Activated naive CD8-positive, alpha-beta T cell treated with anti-CD3 and anti-CD28 coated beads, Interleukin-2, amount 10 ng/mL, durations not matched to agents 7 days and 5 days (primary cell): ENCODE measurements at places on chromosomes 5 and 9. TPM values are rescaled to one million over a fixed set of nuclear protein-coding genes. Genes with fewer than 3 reads are reported as not detected.
A peak's percentile ranks its signal among the peaks of the same experiment; 100 is the strongest.

GRCh38 chr5:107118184-107119019 is 552.3 kb downstream of the EFNA5 start:
- H3K4me1 ChIP-seq, result no peaks in the 10 kb centered on the region
- DNase-seq, result no peak
- no peak overlapping the region for H3K4me3 ChIP-seq
- no peak overlapping the region for H3K27ac ChIP-seq

- peaks cover 1% of the 10 kb centered on the region for H3K4me1 ChIP-seq
- H3K27me3 ChIP-seq, result peaks cover 6% of the 10 kb centered on the region
- no peak overlapping the region for H3K27ac ChIP-seq
- DNase-seq, result no peak
- H3K36me3 ChIP-seq, result peaks cover 4% of the 10 kb centered on the region
- no peak overlapping the region for H3K4me3 ChIP-seq
Observed at GRCh38 chr5:82793808-82794419, 283.3 kb downstream of the TMEM167A start.

- peaks cover 19% of the 10 kb centered on the region for H3K27me3 ChIP-seq
- H3K4me1 ChIP-seq, result peaks cover 13% of the 10 kb centered on the region
- DNase-seq, result no peak
- no peak overlapping the region for H3K27ac ChIP-seq
- no peaks in the 10 kb centered on the region for H3K36me3 ChIP-seq
- no peak overlapping the region for H3K4me3 ChIP-seq
Observed at GRCh38 chr9:114516913-114517312, 11.6 kb upstream of the WHRN start.

- H3K27me3 ChIP-seq, result no peaks in the 10 kb centered on the region
- H3K27ac ChIP-seq, result no peak overlapping the region
- H3K4me1 ChIP-seq, result no peaks in the 10 kb centered on the region
- no peak overlapping the region for H3K4me3 ChIP-seq
- no peaks in the 10 kb centered on the region for H3K36me3 ChIP-seq
Observed at GRCh38 chr5:113114559-113114958, 138.0 kb downstream of the DCP2 start.

DNA sequence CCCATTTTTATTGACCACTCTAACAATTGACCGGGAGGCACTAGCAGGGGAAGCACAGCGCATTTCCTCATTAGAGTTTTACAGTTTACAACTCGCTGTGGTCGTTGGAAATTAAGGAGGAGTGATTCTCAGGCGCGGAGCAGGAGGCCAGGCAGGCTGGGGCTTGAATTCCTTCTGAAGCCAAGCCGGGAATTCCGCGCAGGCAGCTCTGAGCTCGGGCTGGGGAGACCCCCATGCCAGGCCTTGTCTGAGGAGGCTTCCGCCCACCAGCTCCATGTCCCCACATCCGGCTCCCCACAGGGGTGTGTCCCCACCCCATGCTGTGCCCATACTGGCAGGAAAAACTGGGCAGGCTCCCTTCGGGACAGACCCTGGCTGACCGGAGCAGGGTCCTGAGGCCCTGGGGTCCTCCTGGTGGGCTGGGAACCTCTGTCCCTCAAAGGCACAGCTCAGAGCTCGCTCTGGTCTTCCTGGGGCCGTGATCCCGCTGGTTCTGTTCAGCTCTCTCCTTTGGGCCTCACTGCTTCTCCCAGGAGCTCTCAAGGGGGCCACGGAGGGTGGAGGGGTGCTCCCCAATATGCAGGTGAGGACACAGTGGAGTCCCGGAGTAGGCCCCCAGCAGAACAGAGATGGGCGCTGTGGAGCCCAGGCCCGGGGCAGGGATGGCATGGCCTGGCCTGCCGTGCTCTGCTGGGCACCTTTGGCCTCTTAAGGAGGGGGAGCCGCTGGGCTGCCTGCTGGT is 1.3 kb upstream of the NRARP start:
- H3K27ac ChIP-seq, result peak overlapping the region; percentile 67
- peaks cover 25% of the 10 kb centered on the region for H3K27me3 ChIP-seq
- H3K4me1 ChIP-seq, result peaks cover 8% of the 10 kb centered on the region
- DNase-seq, result peak; percentile 49
- H3K36me3 ChIP-seq, result no peaks in the 10 kb centered on the region
- no peak overlapping the region for H3K4me3 ChIP-seq

- no peak overlapping the region for H3K27ac ChIP-seq
- DNase-seq, result no peak
- no peaks in the 10 kb centered on the region for H3K4me1 ChIP-seq
Observed at GRCh38 chr9:82443312-82443711, 454.7 kb downstream of the SPATA31D1 start.

DNA sequence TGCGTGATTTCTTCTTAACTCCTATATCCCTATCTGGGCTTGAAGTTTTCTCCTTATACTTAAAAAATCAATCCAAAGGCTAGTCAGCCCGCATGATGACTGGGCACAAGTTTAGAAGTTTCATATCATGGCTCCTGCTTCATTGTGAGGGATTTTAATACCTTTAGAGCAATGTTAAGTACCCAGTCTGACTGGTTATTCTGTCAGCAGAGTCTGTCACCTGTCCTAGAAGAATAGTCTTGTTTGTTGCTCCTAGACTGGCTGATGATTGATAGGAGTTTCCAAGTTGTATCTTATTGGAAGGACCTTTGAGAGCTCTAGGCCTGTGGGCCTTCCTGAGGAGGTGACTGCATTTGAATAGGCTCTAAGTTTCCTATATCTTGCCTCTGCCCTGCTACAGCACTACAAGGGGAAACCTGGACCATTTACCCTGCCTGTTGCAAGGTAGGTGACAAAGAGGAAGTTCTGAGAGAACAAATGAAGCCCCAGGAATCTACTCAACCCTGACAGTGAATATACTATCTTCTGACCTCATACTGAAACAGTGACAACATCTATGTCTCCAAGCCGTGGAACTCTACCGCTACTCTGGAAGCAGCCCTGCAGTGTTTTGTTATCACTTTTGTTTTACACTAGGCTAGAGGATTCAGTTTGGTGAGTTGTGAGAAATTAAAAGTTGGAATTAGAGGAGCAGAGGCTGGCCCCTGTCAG is 66.5 kb downstream of the F2RL2 start:
- no peak overlapping the region for H3K4me3 ChIP-seq
- peaks cover 18% of the 10 kb centered on the region for H3K36me3 ChIP-seq
- DNase-seq, result no peak
- no peaks in the 10 kb centered on the region for H3K27me3 ChIP-seq
- H3K4me1 ChIP-seq, result peaks cover 9% of the 10 kb centered on the region
- no peak overlapping the region for H3K27ac ChIP-seq

DNA sequence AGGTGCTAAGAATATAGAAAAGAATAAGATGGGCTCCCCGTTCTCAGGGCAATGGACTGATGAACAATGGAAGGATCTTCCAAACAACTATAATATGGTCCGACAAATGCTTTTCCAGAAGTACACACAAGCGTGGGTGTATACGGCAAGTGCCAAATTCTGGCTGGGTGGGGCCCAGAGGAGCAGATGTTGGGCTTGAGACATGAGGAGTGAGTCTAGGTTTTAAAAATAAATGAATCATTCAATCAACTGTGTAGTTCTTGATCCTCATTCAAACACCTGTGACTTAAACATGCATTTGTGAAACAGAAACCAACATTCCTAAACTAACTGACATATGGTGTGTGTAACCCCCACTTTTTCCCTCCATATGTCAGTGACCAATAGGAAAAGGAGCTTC is 47.9 kb downstream of the MFAP3 start:
- no peak overlapping the region for H3K4me3 ChIP-seq
- peaks cover 7% of the 10 kb centered on the region for H3K4me1 ChIP-seq
- H3K36me3 ChIP-seq, result peaks cover 1% of the 10 kb centered on the region
- no peak for DNase-seq

DNA sequence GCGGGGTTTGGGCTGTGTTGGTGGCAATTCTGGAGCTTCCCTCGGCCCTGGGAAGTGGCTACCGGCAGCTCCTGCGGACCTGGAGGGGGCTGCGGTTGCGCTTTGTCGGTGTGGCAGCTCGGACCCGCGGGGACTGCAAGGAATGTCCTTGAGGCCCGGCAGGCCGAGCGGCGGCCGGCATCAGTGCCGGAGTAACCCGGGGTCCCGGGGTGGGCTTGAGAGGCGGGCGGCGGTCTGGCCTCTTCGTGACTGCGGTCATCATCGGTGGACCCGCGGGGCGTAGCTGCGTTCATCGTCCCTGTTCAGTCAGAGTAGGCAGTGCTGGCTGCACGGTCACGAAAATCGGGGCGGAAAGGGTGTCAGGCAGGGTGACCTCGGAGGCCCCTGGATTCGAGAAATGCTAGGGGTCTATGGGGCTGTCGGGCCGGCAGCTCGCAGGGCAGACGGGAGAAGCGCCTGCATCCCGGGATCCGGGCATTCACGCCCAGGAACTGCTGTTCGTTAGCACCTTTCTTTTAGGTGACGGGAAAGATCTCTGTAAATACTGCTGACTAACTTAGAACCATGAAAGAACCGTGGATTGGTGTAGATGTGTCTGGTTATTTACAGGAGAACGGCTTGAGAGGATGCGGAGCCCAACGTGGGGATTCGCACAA is 474 bp downstream of the HMGCR start:
- no peak overlapping the region for H3K27ac ChIP-seq
- peaks cover 26% of the 10 kb centered on the region for H3K4me1 ChIP-seq
- no peaks in the 10 kb centered on the region for H3K27me3 ChIP-seq

GRCh38 chr5:96743805-96744204 is 63.9 kb downstream of the ERAP1 start:
- no peaks in the 10 kb centered on the region for H3K27me3 ChIP-seq
- peaks cover 26% of the 10 kb centered on the region for H3K36me3 ChIP-seq
- no peak overlapping the region for H3K27ac ChIP-seq
- DNase-seq, result no peak
- H3K4me3 ChIP-seq, result no peak overlapping the region

GRCh38 chr5:42569953-42570548 is 146.8 kb downstream of the GHR start:
- no peaks in the 10 kb centered on the region for H3K36me3 ChIP-seq
- peaks cover 8% of the 10 kb centered on the region for H3K27me3 ChIP-seq
- no peak for DNase-seq
- no peak overlapping the region for H3K4me3 ChIP-seq
- H3K27ac ChIP-seq, result no peak overlapping the region
- H3K4me1 ChIP-seq, result no peaks in the 10 kb centered on the region

DNA sequence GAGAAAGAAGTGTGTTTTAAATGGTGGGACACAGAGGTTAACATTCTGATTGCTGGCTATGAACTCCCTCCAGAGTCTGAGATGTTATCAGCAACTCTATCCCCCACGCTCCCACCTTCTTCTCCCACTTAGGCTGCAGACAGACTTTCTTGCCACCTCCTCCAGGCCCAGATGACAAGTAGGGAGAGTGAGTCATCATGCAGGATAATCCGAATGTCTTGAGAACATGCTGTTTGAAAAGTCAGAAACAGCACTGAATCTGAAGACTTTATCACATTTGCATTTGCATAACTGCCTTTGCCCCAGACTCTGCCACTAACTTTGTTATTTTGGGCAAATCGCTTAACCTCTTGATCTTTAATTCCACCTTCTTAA is 139.8 kb downstream of the ESM1 start:
- H3K4me3 ChIP-seq, result no peak overlapping the region
- no peak overlapping the region for H3K27ac ChIP-seq
- no peak for DNase-seq
- no peaks in the 10 kb centered on the region for H3K36me3 ChIP-seq
- peaks cover 13% of the 10 kb centered on the region for H3K4me1 ChIP-seq
- H3K27me3 ChIP-seq, result peaks cover 13% of the 10 kb centered on the region

- no peak for DNase-seq
- no peaks in the 10 kb centered on the region for H3K27me3 ChIP-seq
- no peaks in the 10 kb centered on the region for H3K36me3 ChIP-seq
- no peak overlapping the region for H3K27ac ChIP-seq
- no peaks in the 10 kb centered on the region for H3K4me1 ChIP-seq
Observed at GRCh38 chr5:60256546-60256945, 363.0 kb upstream of the PDE4D start.

GRCh38 chr5:176836811-176837706 is 26.7 kb downstream of the UNC5A start:
- no peak overlapping the region for H3K4me3 ChIP-seq
- no peak for DNase-seq
- no peaks in the 10 kb centered on the region for H3K4me1 ChIP-seq
- H3K36me3 ChIP-seq, result no peaks in the 10 kb centered on the region
- H3K27ac ChIP-seq, result no peak overlapping the region

- H3K36me3 ChIP-seq, result no peaks in the 10 kb centered on the region
- H3K4me1 ChIP-seq, result peaks cover 3% of the 10 kb centered on the region
- H3K27me3 ChIP-seq, result peaks cover 2% of the 10 kb centered on the region
- no peak overlapping the region for H3K4me3 ChIP-seq
- no peak for DNase-seq
Observed at GRCh38 chr5:133247151-133247709, 195.4 kb downstream of the HSPA4 start.

DNA sequence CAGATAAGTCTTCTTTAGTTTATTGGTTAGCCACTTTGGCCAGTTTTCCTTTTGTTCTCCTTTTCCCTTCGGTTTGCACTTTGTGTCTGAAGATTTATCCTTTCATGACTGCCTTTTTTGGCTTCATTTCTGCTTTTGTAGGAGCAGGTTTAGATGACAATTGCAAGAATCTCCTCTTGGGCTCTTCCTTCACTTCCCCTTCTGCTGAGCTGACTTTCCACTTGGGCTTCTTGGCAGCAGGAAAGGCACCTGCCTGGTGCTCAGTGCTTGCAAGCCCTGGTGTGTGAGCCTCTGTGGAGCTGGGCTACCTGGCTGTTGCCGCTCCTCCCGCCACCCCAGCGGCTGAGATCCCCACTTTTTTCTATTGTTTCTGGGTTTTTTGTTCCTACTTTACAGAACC is 7.3 kb downstream of the CCDC112 start:
- H3K4me1 ChIP-seq, result peaks cover 2% of the 10 kb centered on the region
- no peak overlapping the region for H3K27ac ChIP-seq
- DNase-seq, result no peak
- H3K36me3 ChIP-seq, result peaks cover 2% of the 10 kb centered on the region
- no peak overlapping the region for H3K4me3 ChIP-seq

DNA sequence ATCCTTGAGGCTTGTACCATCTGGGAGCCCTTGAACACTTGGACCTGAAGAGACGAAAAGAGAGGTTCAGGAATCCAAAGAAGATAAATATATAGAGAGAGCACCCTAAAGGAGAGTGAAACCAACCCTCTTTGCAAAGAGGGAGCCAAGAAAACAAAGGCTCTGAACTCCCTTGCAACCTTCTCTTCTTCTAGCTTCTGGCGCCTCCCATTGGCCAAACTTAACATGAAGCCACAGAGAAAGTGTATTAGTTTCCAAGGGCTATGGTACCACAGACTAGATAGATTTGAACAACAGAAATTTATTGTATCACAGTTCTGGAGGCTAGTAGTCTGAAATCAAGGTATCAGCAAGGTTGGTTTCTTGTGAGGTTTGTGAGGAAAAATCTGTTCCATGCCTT is 175.1 kb downstream of the HCN1 start:
- H3K36me3 ChIP-seq, result no peaks in the 10 kb centered on the region
- H3K27ac ChIP-seq, result no peak overlapping the region
- H3K27me3 ChIP-seq, result no peaks in the 10 kb centered on the region
- H3K4me1 ChIP-seq, result no peaks in the 10 kb centered on the region
- no peak overlapping the region for H3K4me3 ChIP-seq

GRCh38 chr9:129606161-129607026 is 14.5 kb downstream of the C9orf50 start:
- no peak for DNase-seq
- peak overlapping the region; percentile 92 for H3K27ac ChIP-seq
- H3K27me3 ChIP-seq, result peaks cover 2% of the 10 kb centered on the region
- H3K4me3 ChIP-seq, result no peak overlapping the region
- H3K36me3 ChIP-seq, result no peaks in the 10 kb centered on the region

The C7 gene
- not detected for total RNA-seq

The TLE1 gene
- 0.91 TPM for total RNA-seq

The CNTLN gene
- 0.83 TPM for total RNA-seq

The GPR150 gene
- total RNA-seq, result 1.0 TPM

The OR1Q1 gene
- total RNA-seq, result 0.33 TPM

The DNM1 gene
- 1.2 TPM for total RNA-seq

The PDLIM4 gene
- total RNA-seq, result not detected

The GPX8 gene
- not detected for total RNA-seq

The POU5F2 gene
- total RNA-seq, result 1.4 TPM

The OR2V1 gene
- not detected for total RNA-seq

The GPR151 gene
- not detected for total RNA-seq
